ENCODE measurements at places on chromosomes 11 and 22.
A peak's percentile ranks its signal among the peaks of the same experiment; 100 is the strongest.

DNA sequence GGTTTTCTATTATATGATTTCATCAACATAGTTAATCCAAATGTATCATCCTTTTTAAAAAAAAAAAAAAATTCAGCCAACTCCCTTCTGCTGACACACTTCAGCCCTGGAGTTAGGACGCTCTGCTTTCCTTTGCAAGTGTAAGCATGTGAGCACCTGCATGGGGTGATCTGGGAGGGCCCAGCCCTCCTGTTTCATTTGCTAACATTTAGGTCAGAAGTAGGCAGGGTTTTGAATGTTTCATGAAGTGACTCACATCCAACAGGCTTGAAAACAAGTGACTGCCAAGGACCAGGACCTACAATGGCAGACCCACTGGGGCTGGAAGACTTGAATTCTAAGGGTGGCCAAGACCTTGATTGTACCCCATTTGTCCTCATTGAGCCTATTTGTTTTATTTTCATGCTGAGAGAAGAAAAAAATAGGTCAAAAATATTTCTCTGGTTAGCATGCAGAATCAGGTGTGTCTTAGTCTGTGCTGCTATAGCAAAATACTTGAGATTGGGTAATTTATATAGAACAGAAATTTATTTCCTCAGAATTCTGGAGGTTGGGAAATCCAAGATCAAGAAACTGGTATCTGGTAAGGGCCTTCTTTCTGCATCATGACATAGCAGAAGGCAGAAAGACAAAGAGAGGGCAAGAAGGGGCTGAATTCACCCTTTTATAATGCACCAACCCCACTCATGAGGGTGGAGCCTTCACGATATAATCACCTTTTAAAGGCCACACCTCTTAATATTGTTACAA, 137.6 kb downstream of the CD44 start:
- DNase-seq: no peak

DNA sequence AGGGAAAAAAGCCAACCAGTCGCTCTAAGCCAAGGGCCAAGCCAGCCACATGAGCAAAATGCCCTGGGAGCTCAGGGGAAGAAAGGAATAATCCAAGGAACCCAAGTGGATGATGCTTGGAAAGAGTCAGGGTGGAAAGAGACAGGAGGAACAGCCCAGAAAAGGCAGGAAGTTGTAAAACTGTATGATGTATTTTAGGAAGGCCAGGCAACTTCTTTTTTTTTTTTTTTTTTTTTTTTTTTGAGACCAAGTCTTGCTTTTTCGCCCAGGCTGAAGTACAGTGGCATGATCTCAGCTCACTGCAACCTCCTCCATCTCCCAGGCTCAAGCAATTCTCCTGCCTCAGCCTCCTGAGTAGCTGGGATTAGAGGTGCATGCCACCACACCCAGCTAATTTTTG, 1.6 kb downstream of the LGALS12 start:
- no peak for DNase-seq

DNA sequence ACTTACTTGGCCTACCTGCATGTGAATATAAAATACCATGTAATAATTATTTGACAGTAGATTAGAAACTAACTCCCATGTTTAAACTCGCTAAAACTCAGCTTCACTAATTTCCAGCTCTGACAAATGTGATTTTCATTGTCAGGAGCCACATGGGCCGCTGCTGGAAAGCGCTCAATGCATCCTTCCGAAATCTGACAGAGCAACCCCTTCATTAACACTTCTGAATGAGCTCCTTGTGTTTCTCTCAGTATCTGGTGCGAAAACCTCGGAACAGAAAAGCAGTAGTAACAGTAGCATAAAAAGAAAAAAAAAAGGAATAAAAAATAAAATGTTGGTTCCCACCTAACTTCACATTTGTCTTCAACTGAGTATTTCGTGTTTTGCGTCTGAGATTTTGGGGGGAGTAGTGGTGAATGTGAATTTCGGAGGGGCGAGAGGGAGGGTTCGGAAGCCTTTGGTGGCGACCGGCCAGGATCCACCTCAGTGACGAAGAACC, 710 bp downstream of the MTCH2 start:
- no peak for DNase-seq

DNA sequence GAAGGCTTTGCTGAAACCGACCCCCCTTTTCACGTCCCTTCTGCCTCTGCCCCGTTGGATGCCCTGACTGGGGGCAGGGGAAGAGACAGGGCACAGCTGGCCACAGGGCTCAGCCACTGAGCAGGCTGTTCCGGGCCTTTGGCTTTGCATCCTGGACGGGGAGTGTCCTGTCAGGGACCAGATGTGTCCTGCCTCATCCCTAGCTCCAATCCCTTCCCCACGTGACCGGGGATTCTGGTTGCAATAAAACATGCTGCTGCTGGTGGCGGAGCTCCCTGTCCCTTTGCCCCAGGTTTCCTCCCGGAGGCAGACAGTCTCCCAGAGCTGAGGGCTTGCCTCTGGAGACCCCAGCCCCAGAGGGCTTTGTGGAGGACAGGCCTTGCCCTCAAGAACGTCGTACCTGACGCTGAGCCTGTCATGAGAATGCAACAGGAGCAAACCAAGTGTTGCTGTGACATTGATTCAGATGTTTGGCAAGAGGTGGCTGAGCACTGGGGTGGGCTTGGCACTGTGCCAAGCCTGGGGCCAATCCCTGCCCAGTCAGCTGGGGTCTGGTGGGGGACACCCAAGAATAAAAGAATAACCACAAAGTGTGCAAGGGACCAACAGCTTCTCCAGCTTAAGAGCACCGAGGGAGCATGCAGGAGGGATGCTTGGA, 7.3 kb downstream of the CDC42EP2 start:
- DNase-seq: no peak

DNA sequence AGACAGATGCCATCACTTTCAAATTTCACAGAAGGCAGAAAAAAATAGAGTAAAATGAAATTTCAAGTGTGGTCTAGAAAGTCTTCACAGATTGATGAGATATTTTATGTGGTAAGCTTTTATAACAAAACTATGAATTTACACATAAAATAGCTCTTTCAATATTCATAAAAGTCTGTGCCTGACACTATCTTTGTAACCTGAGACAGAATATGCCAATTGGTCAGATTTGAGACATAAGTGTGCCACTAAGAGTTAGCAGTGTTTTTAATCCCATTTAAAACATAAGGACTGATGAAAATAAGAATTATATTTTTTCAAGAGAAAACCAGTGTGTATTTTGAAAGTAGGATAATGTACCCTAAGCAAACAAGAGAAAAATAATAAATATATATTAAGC, 769.5 kb upstream of the LUZP2 start:
- no peak for DNase-seq

DNA sequence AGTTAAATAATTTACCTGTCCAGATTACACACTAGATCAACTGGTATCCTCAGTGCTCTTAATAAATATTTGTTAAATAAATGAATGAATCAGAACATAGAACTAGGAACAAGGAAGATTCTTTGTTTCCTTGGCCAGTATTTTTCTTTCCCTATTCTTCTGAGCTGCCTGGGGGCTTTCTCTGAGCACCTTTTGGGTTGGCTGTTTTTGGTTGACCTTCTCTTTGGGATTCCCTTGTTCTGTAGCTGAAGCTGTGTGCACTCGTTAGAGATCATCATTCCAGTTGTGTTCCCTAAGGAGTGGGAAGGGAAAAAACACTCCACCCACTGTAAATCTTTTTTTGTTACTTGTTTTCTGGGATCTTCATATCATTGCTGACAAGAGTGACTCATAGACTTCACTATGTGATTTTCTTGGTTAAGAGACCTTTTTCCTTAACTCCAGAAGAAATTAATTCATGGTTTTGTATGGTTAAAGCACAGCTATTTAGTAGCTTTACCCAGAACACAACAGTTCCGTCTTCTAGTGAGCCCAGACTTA, 84.3 kb downstream of the STIM1 start:
- peak; percentile 77 for DNase-seq

DNA sequence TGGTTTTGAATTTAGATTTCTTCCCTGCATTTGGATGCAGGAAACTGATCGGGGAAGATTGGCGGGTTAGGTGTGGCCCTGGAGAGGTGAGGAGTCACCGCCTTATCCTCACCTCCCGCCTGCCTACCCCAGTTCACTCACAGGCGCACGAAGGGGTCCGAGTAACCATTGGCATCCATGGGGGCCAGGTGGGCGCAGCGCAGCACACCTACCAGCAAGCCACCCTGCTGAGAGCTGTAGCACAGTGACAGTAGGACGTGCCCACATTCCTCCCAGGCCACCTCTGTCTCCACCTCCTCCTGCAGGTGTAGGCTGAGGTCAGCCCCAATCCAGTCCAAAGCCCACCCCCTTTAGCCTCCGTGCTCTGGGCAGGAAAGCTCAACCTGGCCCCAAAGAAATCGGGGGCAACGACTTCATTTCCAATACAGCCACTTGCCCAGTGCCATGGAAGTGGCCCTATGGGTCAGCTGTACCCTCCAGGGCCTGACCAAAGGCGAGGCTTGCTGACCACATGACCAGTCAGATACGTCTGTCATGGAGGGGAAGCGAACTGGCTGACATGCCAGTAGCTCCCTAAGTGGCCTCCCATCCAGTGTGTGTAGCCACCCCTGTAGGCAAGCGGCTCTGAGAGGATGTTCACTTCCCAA, 6.7 kb downstream of the NDUFV1 start:
- DNase-seq: no peak

GRCh38 chr11:35311331-35311730, 108.0 kb downstream of the SLC1A2 start:
- DNase-seq: no peak

- no peak for DNase-seq
These were observed 1.0 kb upstream of the ADSL start for GRCh38 chr22:40345271-40345670.

DNA sequence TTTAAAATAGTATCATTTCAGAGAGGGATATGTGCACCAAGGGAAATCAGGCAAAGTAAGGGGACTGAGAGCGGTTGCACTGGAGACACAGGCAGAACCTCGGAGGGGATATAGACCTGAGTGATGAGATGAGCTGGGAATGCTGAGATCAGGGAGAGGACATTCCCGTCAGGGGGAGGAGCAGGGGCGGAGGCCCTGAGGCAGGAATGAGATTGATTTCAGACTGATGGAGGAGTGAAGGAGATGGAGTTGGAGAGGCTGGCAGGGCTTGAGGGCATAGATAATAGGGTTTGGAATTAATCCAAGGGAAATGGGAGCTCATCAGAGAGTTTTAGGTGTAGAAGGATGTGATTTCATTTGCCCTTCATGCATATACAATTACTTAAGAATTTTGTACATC, 13.2 kb downstream of the CD6 start:
- no peak for DNase-seq

- no peak for DNase-seq
These were observed 446.3 kb downstream of the SOX6 start for GRCh38 chr11:15909937-15910598.

DNA sequence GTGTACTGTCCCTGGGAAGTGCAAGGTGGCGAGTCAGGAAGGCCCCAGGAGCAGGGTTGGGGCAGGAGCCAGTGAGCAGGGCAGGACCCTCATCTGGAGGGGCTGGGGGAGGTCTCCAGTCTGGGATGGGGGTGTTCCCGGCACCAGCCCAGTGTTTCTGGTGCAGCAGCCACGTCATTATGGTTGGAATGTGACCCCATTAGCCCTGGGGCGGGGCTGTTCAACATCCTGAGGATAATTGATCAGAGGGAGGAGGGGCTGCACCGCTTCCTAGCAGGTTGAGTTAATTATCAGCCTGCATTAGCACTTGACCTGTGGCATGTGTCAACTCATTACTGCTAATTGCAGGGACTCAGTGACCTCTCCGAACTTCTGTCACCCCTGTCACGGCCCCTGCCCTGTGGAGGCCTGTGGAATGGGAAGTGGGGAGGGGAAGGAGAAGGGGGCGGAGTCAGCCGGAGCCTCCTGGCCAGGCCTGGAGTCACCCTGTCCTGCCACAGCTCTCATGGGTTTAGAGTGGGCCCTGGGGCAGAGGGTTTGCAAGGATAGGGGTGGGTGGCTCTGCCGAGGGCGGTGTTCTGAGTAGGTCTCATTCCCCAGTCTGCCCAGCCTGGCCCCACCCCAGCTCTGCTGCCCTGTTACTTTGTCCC, 52.8 kb upstream of the CCDC188 start:
- DNase-seq: no peak

DNA sequence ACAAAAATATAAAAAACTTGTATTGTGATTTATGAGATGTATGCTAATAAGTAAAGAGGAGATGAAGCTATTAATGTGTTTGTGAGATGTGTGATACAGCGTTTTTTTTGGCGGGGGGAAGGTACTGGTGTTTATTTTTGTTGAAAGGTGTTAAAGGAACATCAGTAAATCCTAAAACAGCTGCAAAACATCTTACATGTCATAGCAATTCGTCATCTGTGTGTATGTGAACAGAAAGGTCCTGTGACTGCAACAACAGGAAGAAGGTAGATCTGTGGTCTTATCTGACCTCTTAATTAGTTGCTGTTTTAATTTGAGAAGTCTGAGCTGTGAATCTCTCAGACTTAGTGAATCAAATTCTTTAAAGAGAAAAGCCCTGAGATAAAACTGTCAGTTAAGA, 1041.1 kb downstream of the JRKL start:
- DNase-seq: no peak

DNA sequence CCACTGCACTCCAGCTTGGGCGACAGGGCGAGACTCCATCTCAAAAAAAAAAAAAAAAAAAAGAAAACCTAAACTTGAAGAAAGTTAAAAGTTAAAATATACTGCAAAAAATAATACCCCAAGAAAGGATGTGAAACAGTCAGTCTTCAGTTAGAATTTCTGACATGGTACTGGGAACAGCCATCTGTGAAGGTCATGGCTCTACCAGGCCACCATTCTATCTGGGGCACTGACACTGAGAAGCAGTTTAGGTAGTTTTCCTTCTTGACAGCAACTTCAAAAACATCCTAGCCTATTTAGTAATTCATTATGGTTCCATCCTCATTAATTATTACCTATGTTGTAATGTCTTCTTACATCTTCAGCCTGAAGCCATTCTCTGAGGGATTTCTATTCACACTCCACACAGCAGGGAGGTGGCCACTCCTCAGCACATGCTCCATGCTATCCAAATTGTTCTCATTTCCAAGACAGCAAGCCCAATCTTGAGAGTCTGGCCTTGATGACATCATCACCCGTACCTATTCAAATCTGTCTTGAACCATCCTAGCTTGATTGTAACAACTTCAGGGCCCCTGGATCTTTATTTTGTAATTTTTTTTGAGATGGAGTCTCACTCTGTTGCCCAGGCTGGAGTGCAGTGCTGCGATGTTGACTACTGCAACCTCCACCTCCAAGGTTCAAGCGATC, 38.2 kb downstream of the SERPIND1 start:
- no peak for DNase-seq

- peak; percentile 46 for DNase-seq
These were observed 10.7 kb upstream of the MRGPRX2 start for GRCh38 chr11:19071255-19071654.

DNA sequence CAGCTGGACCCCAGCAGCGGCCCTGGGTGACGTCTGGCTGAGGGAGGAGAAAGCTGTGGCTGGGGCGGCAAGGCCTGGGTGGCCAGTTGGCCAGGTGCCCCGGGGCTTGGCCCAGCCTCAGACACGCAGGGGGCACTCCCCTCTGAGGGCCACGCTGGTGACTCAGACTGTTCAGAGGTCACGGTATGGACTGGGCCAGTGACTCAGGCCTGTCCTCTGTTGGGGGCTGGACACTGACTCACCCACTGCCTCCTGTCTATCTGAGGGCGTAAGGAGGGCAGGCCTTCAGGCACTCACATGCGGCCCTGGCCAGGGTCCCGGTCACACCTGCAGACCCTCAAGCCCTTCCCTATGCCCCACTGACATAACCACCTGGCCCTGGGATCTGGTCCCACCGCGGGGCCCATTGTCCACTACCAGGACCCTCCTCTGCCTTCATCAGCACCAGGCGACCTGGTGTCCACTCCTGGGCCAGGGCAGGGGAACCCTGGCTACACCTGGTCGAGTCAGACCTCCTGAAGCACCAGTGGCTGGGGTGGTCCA, 3.7 kb upstream of the MUC5AC start:
- peak; percentile 33 for DNase-seq
